Activated CD4-positive, alpha-beta T cell treated with anti-CD3 and anti-CD28 coated beads for 36 hours (primary cell): ENCODE measurements at places on chromosomes 1 and 21.

DNA sequence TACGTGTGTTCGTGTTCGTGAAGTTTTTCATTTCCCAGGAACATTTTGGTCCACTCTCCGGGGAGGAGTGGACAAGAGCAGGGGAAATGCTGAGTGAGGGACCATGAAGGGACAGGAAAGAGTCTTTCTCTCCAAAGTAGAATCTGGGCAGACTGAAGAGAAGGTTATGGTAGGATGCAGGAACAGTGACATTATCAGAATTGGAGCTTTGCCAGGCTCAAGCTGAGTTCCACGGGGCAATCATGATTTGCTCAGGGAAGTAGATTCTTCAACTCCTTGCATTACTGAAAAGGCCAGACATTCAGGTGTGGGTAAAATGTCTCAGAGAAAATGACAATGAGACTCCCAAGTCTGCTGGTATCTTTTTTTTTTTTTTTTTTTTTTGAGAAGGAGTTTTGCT lies 16.6 kb downstream of the ATP1A4 start:
- no peak overlapping the region for H3K27ac ChIP-seq
- peaks cover 8% of the 10 kb centered on the region for H3K27me3 ChIP-seq
- H3K4me1 ChIP-seq: peaks cover 23% of the 10 kb centered on the region
- H3K4me3 ChIP-seq: no peak overlapping the region
- H3K36me3 ChIP-seq: no peaks in the 10 kb centered on the region

DNA sequence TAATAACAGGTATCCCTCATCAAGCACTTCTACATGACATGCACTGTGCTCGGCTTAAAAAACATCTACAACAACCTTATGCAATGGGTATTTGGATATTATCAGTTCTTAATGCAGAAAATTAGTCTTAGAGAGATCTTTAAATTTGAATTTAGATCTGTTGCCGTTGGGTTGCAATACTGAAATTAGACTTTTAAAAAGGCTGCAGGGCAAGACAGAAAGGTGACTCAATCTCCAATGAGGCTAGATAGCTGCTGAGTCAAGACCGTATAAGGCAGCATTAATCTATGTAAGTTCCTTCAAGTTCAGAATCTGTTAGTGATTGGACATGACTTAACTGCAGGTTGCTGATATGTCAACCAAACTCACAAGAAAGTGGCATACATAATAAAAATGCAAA lies 37.3 kb downstream of the OLFM3 start:
- H3K27ac ChIP-seq: no peak overlapping the region
- H3K36me3 ChIP-seq: no peaks in the 10 kb centered on the region
- DNase-seq: no peak
- H3K4me3 ChIP-seq: no peak overlapping the region
- no peaks in the 10 kb centered on the region for H3K27me3 ChIP-seq
- no peaks in the 10 kb centered on the region for H3K4me1 ChIP-seq

GRCh38 chr1:205301205-205301821 lies 20.2 kb downstream of the NUAK2 start:
- no peaks in the 10 kb centered on the region for H3K27me3 ChIP-seq
- peaks cover 31% of the 10 kb centered on the region for H3K4me1 ChIP-seq
- no peak overlapping the region for H3K4me3 ChIP-seq
- DNase-seq: no peak
- no peak overlapping the region for H3K27ac ChIP-seq

- no peaks in the 10 kb centered on the region for H3K36me3 ChIP-seq
- no peaks in the 10 kb centered on the region for H3K4me1 ChIP-seq
- no peak for DNase-seq
- peaks cover 9% of the 10 kb centered on the region for H3K27me3 ChIP-seq
These were observed 54.0 kb upstream of the ACTL8 start for GRCh38 chr1:17700945-17701810.

- H3K36me3 ChIP-seq: no peaks in the 10 kb centered on the region
- no peak for DNase-seq
- no peak overlapping the region for H3K27ac ChIP-seq
- H3K4me1 ChIP-seq: peaks cover 13% of the 10 kb centered on the region
- H3K27me3 ChIP-seq: no peaks in the 10 kb centered on the region
- H3K4me3 ChIP-seq: no peak overlapping the region
These were observed 169.9 kb downstream of the HS2ST1 start for GRCh38 chr1:87084244-87084836.

GRCh38 chr1:73821520-73821919 lies 376.5 kb downstream of the LRRIQ3 start:
- H3K27ac ChIP-seq: no peak overlapping the region
- no peaks in the 10 kb centered on the region for H3K36me3 ChIP-seq
- H3K27me3 ChIP-seq: no peaks in the 10 kb centered on the region
- H3K4me3 ChIP-seq: no peak overlapping the region
- DNase-seq: no peak
- no peaks in the 10 kb centered on the region for H3K4me1 ChIP-seq

- H3K4me3 ChIP-seq: no peak overlapping the region
- H3K4me1 ChIP-seq: peaks cover 11% of the 10 kb centered on the region
- no peaks in the 10 kb centered on the region for H3K27me3 ChIP-seq
- H3K36me3 ChIP-seq: no peaks in the 10 kb centered on the region
These were observed 34.5 kb upstream of the ATP2B4 start for GRCh38 chr1:203592156-203592555.

GRCh38 chr1:43590388-43590925 lies 59.5 kb upstream of the KDM4A start:
- no peaks in the 10 kb centered on the region for H3K36me3 ChIP-seq
- H3K27me3 ChIP-seq: no peaks in the 10 kb centered on the region
- no peak overlapping the region for H3K4me3 ChIP-seq
- H3K27ac ChIP-seq: no peak overlapping the region
- no peak for DNase-seq

DNA sequence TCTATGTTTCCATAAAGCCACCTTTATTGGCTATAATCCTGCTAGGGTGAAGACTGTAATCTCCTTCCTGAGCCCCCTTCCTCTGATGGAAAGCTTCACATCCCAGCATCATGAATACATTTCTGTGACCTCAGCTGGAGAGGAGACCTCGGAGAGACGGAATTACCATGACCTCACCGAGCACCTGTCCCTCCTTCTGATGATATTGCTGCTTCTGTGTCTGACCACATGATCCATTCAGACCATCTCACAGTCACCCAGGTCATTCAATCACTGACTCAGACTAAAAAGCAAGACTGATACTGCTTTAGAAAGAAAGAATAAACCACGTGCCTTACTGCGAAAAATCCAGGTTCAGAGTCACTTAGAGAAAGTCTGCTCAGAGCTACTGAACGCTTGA lies 8.8 kb downstream of the KCND3 start:
- no peak overlapping the region for H3K4me3 ChIP-seq
- no peak for DNase-seq
- H3K27me3 ChIP-seq: peaks cover 39% of the 10 kb centered on the region
- no peaks in the 10 kb centered on the region for H3K36me3 ChIP-seq

- H3K27me3 ChIP-seq: no peaks in the 10 kb centered on the region
- H3K27ac ChIP-seq: no peak overlapping the region
These were observed 91.9 kb upstream of the SSX2IP start for GRCh38 chr1:84781946-84782771.

DNA sequence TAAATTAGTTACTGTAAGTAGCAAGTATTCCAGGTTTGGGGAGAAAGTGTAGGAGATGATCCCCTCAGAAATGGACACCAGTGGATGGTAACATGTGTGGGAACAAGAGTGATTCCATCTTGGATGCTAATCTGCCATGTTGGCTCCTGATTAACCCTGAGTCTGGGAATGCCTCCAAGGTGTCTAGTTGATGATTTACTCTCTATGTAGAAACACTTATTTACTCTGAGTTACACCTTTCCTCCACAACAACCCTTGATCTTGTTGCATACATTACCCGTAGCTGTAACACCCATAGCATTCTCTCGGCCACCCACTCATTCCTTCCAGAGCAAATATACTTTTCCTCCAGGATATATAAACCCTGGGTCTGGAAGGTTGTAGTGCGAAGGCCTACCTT lies 315.9 kb upstream of the GREM2 start:
- H3K36me3 ChIP-seq: no peaks in the 10 kb centered on the region
- no peak for DNase-seq
- no peaks in the 10 kb centered on the region for H3K27me3 ChIP-seq
- H3K4me1 ChIP-seq: no peaks in the 10 kb centered on the region
- no peak overlapping the region for H3K27ac ChIP-seq

- H3K27ac ChIP-seq: no peak overlapping the region
- peaks cover 10% of the 10 kb centered on the region for H3K27me3 ChIP-seq
- H3K4me3 ChIP-seq: no peak overlapping the region
These were observed 21.9 kb upstream of the EEIG2 start for GRCh38 chr1:108537976-108538375.

GRCh38 chr1:176957603-176958002 lies 206.9 kb downstream of the ASTN1 start:
- H3K36me3 ChIP-seq: no peaks in the 10 kb centered on the region
- H3K27ac ChIP-seq: no peak overlapping the region
- no peak overlapping the region for H3K4me3 ChIP-seq
- DNase-seq: no peak
- H3K27me3 ChIP-seq: peaks cover 2% of the 10 kb centered on the region
- H3K4me1 ChIP-seq: no peaks in the 10 kb centered on the region

DNA sequence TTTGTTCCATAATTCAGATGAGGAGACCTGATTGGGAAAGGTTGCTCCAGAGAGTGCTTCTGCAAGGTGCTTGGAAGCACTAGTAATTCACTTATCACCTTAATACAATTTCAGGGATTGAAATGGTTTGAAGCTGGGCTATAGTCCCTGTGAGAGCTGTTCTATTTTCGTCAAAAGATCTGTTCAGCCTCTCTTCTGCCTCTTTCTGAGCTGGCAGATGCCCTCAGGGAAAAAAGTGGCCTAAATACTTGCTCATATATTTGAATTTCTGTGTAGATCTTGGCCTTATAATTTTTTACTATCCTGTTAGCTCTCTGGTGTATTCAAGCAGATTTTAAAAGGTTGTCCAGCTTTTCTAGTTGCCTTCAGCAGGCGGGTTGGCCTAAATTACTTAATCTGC lies 22.3 kb downstream of the C1orf146 start:
- H3K4me1 ChIP-seq: no peaks in the 10 kb centered on the region
- no peak overlapping the region for H3K4me3 ChIP-seq
- DNase-seq: no peak
- H3K27ac ChIP-seq: no peak overlapping the region
- no peaks in the 10 kb centered on the region for H3K36me3 ChIP-seq

DNA sequence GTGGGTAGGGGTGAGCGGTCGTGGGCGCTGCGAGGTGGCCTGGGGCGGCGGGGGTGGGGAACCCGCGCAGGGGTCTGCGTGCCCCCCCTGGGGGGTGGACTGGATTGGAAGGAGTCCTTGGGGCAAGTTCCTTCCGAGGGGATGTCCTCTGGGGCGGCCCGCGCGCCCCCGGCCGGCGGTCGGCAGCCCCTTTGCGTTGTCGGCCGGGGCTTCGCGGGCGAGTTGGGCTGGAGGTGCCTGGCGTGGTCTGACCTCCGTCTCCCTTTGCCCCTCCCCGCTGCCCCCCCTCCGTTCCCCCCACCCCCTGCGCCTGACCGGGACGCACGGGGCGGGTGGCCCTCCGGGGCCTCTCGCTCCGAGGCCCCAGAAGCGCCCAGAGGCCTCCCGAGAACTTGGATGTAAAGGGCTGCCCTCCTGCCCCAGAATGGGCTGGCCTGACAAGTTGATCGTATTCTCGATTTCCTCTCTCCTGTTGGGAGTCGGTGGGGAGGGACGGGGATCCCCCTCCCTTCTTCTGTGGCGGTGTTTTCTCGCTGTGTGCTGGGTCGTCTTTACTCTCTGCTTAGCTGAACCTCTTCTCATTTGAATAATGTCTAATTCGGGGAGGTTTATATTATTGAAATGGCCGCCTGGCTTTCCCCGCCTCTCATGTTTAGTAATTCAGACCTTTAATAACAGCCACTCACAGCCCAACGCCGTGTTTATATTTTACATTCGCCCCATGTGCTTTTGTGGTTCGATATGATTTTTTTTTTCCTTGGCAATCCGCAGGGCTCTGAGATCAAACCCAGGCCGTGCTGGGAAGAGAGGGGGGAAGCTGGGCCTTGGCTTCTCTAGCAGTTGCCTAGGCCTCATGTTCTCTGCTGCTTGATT lies 1.3 kb downstream of the POU2F1 start:
- H3K27me3 ChIP-seq: no peaks in the 10 kb centered on the region
- peaks cover 52% of the 10 kb centered on the region for H3K4me1 ChIP-seq
- DNase-seq: peak; percentile 86
- H3K4me3 ChIP-seq: peak overlapping the region; percentile 81

GRCh38 chr1:30427545-30427944 lies 295.8 kb downstream of the MATN1 start:
- H3K4me1 ChIP-seq: no peaks in the 10 kb centered on the region
- no peak overlapping the region for H3K4me3 ChIP-seq
- peaks cover 44% of the 10 kb centered on the region for H3K27me3 ChIP-seq
- no peak for DNase-seq
- H3K36me3 ChIP-seq: no peaks in the 10 kb centered on the region

GRCh38 chr1:161019751-161020495 lies 1.0 kb downstream of the F11R start:
- no peaks in the 10 kb centered on the region for H3K36me3 ChIP-seq
- peak overlapping the region; percentile 87 for H3K4me3 ChIP-seq
- H3K4me1 ChIP-seq: peaks cover 33% of the 10 kb centered on the region
- peak; percentile 26 for DNase-seq
- H3K27ac ChIP-seq: peak overlapping the region; percentile 86
- no peaks in the 10 kb centered on the region for H3K27me3 ChIP-seq

DNA sequence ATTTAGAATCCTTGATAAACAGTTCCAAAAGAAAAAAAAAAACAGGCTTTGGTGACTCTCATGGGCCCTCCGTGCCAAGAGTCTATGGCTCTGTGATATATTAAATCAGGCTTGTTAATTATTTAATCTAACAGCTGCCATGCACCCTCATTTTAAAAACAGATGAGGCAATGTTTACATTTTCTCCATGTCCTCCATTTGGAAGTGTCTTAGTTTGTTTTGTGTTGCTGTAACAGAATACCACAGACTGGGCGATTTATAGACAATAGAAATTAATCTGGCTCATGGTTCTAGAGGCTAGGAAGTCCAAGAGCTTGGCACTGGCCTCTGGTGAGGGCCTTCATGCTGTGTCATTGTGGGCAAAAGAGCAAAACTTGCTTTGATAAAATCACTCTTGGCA lies 58.0 kb downstream of the B3GALT5 start:
- H3K4me3 ChIP-seq: no peak overlapping the region
- no peaks in the 10 kb centered on the region for H3K27me3 ChIP-seq
- H3K27ac ChIP-seq: no peak overlapping the region
- no peaks in the 10 kb centered on the region for H3K4me1 ChIP-seq
- DNase-seq: no peak

- no peaks in the 10 kb centered on the region for H3K36me3 ChIP-seq
- DNase-seq: no peak
- no peak overlapping the region for H3K27ac ChIP-seq
- H3K27me3 ChIP-seq: no peaks in the 10 kb centered on the region
- no peak overlapping the region for H3K4me3 ChIP-seq
These were observed 36.0 kb upstream of the ATP2B4 start for GRCh38 chr1:203590603-203591002.

DNA sequence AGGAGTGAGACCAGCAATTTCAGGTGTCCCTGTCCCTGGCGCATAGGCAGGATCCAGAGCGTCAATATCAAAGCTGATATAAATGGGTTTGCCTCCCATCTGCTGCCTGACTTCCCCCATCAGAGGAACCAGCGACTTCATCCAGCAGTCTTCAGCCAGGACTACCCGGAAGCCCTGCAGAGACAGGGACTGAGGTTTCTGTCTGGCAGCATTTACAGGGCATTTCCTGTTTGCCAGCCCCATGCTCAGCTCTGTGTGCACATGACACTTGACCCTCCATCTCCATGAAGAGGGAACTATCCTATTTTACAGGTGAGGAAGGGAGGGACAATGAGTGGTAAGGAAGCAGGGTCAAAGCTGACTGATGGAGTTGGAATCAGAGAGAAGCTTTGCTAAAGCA lies 7.2 kb downstream of the AGMAT start:
- peaks cover 33% of the 10 kb centered on the region for H3K36me3 ChIP-seq
- no peaks in the 10 kb centered on the region for H3K27me3 ChIP-seq
- DNase-seq: no peak
- H3K4me1 ChIP-seq: peaks cover 32% of the 10 kb centered on the region
- H3K4me3 ChIP-seq: no peak overlapping the region

- no peaks in the 10 kb centered on the region for H3K36me3 ChIP-seq
- H3K27ac ChIP-seq: no peak overlapping the region
- H3K4me3 ChIP-seq: no peak overlapping the region
These were observed 10.1 kb downstream of the HSPG2 start for GRCh38 chr1:21926814-21927532.
